T1000 (cell line): ENCODE measurements at places on chromosomes 12 and 14.

GRCh38 chr14:103450416-103450815, 65.2 kb downstream of the MARK3 start:
- no peak for DNase-seq

DNA sequence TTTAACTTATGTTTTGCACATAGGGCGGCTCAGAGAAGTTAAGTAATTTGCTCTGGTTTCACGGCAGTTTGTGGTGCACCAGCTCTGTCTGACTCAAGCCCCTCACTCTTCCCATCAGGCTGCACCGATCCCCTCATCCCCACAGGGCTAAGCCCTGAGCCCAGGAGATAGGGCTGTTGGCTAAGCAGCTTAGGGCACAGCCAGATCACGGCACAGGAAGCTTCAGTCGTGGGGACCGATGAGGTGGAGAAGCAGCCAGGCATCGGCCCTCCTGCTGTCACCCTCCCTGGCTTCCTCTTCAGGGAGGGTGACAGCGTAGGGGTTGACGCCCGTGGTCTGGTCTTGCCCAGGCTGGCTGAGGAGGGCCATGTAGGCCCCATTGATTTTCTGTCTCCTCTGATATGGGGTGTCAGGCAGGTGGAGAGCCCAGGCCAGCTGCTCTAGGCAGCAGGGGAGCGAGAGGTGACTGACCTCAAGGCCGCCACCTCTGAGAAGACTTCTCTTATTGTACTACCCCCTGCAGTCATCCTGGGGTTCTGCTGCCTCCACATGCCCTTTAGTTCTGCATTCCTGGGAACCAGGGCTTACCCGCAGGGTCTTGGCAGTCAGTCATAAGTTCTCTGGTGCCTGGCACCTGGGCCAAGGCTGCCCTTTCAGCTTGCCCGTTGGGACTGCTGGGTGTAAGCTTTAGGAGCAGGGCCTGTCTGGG, 166.4 kb downstream of the TSPAN9 start:
- DNase-seq, result no peak

DNA sequence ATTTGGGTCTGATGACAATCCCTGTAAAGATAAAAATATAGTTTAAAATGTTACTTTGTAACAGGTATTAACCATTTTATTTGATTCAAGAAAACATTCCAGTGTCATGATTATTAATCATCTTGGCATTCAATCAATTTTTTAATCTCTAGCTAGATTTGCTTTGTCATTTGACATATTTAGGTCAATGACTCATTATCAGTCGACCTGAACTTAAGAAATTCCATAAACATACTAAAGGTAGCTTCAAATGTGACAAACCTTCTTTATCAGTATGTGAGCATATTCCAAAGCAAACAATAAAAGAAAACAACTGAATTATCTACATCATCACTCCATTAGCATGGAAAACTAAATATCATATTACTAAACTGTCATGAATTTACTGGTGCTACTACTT, 50.8 kb upstream of the CDKL1 start:
- no peak for DNase-seq

- DNase-seq, result no peak
These were observed 122.2 kb downstream of the DAAM1 start for GRCh38 chr14:59310633-59311032.

DNA sequence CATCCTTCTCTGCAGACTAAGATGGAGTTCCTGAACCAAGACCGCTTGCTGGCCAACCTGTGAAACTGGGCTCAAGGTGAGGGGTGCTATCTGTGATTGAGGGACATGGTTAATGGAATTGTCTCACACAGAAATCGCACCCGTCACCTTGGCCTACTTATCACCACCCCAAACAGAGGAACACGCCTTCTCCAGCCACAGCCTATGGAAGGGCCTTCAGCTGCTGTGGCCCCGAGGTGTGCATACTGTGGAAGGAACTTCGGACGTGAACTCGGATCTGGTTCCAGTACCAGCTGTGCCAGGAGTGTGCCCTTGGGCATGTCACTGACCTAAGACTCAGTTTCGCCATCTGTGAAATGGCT, 44.4 kb downstream of the EVL start:
- no peak for DNase-seq

GRCh38 chr12:108167974-108168373, 38.9 kb downstream of the WSCD2 start:
- no peak for DNase-seq

GRCh38 chr14:20305265-20306078, at the start of gene TTC5:
TSS of gene TTC5 (minus strand) at chr14:20305951. CDS start at chr14:20305937, 14 bp downstream.
- peak; percentile 72 for DNase-seq

- no peak for DNase-seq
These were observed 72.5 kb upstream of the NOS1 start for GRCh38 chr12:117433878-117434277.

DNA sequence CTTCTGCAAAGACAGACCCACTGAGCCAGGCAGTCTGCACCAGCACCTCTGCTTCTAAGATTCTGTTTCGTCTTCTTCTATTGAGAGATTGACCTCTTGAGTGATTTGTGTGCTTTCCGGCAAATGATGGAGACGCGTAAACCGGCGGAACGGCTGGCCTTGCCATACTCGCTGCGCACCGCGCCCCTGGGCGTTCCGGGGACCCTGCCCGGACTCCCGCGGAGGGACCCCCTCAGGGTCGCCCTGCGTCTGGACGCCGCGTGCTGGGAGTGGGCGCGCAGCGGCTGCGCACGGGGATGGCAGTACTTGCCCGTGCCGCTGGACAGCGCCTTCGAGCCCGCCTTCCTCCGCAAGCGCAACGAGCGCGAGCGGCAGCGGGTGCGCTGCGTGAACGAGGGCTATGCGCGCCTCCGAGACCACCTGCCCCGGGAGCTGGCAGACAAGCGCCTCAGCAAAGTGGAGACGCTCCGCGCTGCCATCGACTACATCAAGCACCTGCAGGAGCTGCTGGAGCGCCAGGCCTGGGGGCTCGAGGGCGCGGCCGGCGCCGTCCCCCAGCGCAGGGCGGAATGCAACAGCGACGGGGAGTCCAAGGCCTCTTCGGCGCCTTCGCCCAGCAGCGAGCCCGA, 703 bp downstream of the ASCL4 start:
- DNase-seq, result no peak

- no peak for DNase-seq
These were observed 7.6 kb downstream of the PNP start for GRCh38 chr14:20476776-20477175.

DNA sequence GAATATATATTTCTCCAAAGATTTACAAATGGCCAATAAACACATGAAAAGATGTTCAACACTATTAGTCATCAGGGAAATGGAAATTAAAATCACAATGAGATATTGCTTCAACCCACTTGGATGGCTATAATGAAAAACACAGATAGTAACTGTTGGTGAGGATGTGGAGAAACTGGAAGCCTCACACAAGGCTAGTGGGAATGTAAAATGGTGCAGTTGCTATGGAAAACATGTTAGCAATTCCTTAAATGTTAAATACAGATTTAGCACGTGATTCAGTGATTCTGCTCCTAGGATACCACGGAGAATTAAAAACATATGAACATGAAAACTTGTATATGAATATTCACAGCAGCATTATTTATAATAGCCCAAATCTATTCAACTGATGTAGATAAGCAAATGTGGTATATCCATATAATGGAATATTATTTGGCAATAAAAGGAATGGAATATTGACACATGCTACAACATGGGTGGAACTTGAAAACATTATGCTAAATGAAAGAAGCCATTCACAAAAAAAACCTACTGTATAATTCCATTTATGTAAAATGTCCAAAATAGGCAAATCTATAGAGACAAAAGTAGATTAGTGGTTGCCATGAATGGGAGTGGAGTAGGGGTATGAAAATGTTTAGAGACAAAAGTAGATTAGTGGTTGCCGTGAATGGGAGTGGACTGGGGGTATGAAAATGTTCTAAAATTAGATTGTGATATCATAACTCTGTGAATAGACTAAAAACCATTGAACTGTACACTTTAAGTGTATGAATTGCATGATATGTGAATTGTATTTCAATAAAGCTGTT, 227.1 kb upstream of the DDHD1 start:
- DNase-seq, result no peak

DNA sequence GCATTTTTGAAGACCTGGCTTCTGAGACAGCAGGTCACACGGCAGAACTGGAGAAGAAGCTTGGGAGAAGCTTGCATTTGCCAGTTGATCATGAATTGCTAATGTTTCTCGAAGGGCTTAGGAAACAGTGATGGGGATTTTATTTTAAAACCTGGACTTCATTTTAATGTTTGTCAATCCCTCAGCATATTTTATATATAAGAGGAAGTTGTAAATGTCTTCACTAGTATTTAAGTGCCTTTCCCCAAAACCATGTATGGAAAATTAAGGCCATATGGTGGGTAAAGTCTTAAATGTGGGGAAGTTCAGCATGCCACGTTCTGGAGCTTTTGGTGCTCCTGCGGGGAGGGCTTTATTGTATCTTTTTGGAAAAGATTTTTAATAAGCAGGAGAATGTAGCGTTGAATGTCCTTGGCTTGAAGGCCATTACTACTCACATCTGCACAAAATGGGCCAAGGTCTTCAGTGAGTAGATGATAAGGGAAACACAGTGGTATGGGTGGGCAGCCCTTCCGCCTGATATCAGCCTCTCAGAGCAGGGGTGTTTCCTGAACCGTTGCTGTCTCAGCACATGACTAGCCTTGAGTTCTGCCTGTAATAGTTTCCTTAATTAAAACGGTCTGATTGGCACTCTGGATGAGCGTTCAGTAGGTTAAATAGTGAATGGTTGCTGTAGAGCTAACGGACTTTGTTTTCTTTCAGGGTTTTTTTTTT, 511.4 kb downstream of the PCNX1 start:
- DNase-seq, result no peak

GRCh38 chr14:68672609-68673285, 120.1 kb downstream of the ZFP36L1 start:
- no peak for DNase-seq

GRCh38 chr12:68786929-68787328, 21.0 kb upstream of the MDM2 start:
- no peak for DNase-seq

DNA sequence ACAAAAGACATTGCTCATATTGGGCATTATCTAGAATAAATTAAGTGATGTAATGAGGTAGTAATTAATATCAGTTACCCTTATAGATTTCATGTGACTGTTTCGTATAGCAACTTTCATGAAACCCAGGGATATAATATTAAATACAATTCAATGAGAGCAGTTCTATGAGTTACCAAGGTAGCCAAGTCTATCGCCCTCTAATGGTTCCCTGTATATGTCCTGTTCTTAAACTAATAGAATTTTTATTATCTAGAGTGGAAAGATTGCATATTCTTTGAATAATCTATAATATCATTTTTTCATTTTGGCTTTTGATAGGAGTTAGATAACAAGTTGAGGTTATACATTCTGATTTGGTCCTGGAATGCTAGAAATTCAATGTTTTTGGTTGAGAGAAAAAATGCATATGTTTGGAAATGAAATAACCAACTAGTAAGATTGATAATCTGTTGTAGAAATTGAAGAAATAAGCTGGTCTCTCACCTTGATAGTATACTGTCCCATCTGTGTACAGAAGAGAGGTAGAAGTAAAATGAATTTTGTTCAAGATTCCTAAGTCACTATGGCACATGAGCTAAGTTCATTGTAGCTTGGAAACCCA, 59.7 kb downstream of the SCFD1 start:
- no peak for DNase-seq

GRCh38 chr14:90556012-90556477, 159.2 kb downstream of the CALM1 start:
- no peak for DNase-seq

- DNase-seq, result no peak
These were observed 71.4 kb downstream of the PAPOLA start for GRCh38 chr14:96573473-96574100.

DNA sequence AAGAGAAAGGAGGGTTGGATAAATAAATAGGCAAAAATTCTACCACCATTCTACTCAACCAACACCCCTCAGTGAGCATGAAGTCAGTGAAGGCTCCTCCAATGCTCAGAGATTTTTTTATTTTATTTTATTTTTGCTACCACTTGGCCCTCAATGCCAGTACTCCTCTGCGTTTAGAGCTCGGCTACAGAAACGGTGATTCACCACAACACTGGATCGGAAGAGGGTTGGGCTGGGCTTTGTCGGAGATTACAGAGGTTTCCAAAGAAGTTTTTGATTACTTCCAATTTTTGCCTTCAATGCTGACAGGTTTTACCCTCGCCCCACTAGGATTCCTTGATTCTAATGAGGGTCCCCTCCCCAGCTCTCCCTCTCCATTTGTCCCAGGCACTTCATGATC, 1027.2 kb upstream of the TMEM132C start:
- DNase-seq, result no peak

GRCh38 chr14:104777808-104778249, 17.7 kb downstream of the AKT1 start:
- no peak for DNase-seq

- peak; percentile 69 for DNase-seq
These were observed 15.7 kb downstream of the TBX3 start for GRCh38 chr12:114668151-114668885.

- DNase-seq, result no peak
These were observed 60.4 kb upstream of the FAR2 start for GRCh38 chr12:29088611-29089219.

DNA sequence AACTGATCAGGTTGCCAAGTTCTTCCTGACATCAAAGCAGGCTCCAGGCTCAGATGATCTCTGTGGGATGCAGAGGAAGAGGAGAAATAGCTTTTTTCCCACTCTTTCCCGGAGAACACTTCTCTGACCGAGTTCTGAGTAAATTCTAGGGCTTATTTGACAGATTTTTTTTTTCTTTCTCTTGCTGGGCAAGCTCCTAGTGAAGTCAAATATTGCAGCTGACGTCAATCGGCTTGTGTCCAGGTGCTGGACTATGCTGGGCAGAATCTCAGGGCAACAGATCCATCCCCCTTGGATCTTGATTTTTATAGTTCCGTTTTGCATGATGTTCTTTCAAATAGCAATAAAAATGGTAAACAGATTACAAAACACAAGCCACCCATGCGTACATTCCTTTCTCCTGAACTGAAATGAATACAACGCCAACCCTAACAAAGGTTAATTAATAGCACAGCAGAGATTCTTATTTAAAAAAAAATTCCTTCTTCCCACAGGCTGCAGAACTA, 182.2 kb downstream of the NOVA1 start:
- DNase-seq, result no peak

GRCh38 chr12:46386877-46387629, 14.5 kb upstream of the SLC38A2 start:
- DNase-seq, result no peak

GRCh38 chr14:100371773-100372172, 48.6 kb downstream of the SLC25A47 start:
- DNase-seq, result no peak

DNA sequence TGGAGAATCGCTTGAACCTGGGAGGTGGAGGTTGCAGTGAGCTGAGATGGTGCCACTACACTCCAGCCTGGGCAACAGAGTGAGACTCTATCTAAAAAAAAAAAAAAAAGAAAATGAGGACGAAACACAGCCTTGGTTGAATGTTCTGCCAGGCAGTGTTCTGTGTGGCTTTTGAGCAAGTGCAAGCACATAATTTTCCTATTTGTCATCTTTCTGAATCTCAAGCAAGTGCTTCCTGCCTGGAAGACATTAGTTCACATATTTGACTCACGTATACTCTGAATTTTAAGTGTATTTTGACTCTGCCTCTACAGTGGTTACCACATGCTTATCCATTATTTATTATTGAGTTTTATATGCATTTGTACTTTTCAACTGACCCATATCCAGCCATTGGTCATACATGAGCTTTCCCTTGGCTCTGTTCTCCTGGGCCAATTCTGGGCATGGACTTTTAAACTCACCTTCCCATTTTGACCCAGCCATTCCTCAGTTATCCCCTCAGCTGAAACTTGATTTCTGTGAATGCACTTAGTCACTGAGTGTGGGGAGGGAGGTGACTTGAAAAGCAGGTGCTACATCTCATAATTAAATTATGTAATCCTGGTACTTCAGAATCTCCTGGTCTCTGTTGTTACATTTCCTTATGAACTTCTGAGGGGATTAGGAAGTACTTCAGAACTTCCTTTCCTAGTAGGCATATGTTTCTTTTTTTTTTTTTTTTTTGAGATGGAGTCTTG, 8.1 kb downstream of the OR10G2 start:
- no peak for DNase-seq
